Tibial artery (tissue), 4 donors: ENCODE measurements at places on chromosomes 6 and 20.

- H3K4me1 ChIP-seq = peaks cover 16% of the 10 kb centered on the region
- H3K36me3 ChIP-seq = no peaks in the 10 kb centered on the region
- no peaks in the 10 kb centered on the region for H3K27me3 ChIP-seq
These were observed 277.0 kb downstream of the CDKAL1 start for GRCh38 chr6:20811109-20811761.

- no peak overlapping the region for H3K27ac ChIP-seq
- no peaks in the 10 kb centered on the region for H3K4me1 ChIP-seq
- no peak for DNase-seq
- peaks cover 29% of the 10 kb centered on the region for H3K27me3 ChIP-seq
- H3K4me3 ChIP-seq = no peak overlapping the region
- no peaks in the 10 kb centered on the region for H3K36me3 ChIP-seq
These were observed 65.5 kb upstream of the BTN3A2 start for GRCh38 chr6:26299286-26300042.

GRCh38 chr6:71107911-71108420 is 151.1 kb upstream of the B3GAT2 start:
- peak overlapping the region; percentile 65 for H3K27ac ChIP-seq
- H3K36me3 ChIP-seq = no peaks in the 10 kb centered on the region
- peak overlapping the region; percentile 42 for H3K4me3 ChIP-seq

DNA sequence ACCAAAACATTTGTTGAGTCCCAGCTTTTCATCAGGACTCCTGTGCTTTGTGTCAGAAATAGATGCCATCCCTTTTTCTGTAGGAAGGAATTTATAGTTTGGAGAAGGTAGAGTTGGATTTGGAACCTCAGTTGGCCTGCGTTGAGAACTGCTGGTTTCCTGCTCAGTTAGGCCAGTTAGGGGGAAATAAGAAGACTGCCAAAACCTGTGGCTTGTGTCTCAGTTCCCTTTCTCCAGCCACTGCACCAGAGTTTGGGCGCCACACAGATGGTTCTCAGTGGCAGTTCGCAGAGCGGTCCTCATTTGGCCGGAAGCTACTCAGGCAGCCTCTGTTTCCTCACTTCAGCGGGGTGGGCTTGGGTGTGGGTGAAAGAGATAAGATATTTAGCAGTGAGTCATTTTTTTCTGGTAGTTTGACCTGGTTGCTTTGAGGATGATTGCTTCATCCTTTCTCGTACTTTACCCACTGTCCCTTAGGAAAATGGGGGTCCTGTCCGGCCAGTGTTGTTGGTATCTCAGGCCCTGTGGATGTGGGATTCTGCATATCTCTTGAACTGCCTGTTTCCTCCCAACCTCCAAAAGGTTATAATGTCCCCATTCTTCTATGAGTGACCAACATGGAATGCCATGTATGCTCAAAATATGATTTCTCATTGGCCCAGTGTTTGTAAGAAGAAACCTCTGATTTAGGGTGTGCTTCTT is 53.7 kb downstream of the JARID2 start:
- no peak overlapping the region for H3K4me3 ChIP-seq
- H3K27ac ChIP-seq = no peak overlapping the region
- H3K36me3 ChIP-seq = no peaks in the 10 kb centered on the region
- peaks cover 11% of the 10 kb centered on the region for H3K4me1 ChIP-seq

- peak; percentile 31 for DNase-seq
- H3K36me3 ChIP-seq = no peaks in the 10 kb centered on the region
- no peak overlapping the region for H3K4me3 ChIP-seq
- no peaks in the 10 kb centered on the region for H3K27me3 ChIP-seq
- no peak overlapping the region for H3K27ac ChIP-seq
- H3K4me1 ChIP-seq = no peaks in the 10 kb centered on the region
These were observed 111.2 kb upstream of the MMS22L start for GRCh38 chr6:97394160-97394748.

DNA sequence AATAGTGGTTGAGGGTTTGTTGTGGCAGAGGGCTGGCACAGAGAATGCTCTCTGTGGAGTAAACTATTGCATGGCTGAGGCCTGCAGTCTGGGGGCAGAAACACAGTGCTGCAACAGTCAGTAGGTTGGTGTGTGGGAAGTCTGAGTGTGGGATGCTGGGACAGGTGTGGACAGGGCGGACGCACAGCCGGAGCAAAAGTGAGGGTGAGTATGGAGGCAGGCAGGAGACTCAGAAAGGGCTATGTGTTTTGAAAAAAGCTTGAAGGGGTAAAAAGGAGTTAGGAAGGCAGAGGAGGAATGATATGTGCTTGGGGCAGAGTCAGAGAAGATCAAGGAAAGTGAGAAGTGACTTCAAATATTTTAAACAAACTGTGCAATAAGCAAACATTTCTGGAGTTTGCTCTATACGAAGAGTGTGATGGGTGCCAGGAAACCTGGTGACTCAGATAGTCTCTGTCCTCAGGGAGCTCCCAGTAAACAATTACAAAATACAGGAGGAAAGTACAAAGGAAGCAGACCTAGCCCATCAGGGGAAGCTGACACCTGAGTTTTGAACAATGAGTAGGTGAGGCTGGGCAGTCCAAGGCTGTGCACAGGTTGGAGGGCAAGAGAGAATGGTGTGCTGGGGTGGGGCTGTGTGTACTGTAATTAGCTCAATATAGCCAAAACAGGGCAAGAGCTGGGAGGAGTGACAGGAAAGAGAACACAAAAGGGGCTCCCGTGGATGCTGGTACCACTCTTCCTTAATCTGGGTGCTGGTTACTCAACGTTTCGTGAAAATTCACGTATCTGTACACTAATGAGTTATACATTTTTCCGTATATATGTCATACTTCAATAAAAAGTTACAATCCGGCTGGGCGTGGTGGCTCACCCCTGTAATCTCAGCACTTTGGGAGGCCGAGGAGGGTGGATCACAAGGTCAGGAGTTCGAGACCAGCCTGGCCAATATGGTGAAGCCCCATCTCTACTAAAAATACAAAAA is 55.2 kb downstream of the PIGU start:
- H3K27ac ChIP-seq = no peak overlapping the region
- no peaks in the 10 kb centered on the region for H3K36me3 ChIP-seq
- H3K4me3 ChIP-seq = no peak overlapping the region
- DNase-seq = no peak

- H3K36me3 ChIP-seq = no peaks in the 10 kb centered on the region
- no peaks in the 10 kb centered on the region for H3K27me3 ChIP-seq
- H3K4me1 ChIP-seq = no peaks in the 10 kb centered on the region
- H3K4me3 ChIP-seq = no peak overlapping the region
- no peak overlapping the region for H3K27ac ChIP-seq
These were observed 446.6 kb downstream of the GRIK2 start for GRCh38 chr6:101840100-101840499.

GRCh38 chr20:32112841-32113240 is 3.3 kb downstream of the TM9SF4 start:
- peak; percentile 59 for DNase-seq
- no peaks in the 10 kb centered on the region for H3K36me3 ChIP-seq
- H3K27me3 ChIP-seq = no peaks in the 10 kb centered on the region
- H3K27ac ChIP-seq = no peak overlapping the region
- peaks cover 9% of the 10 kb centered on the region for H3K4me1 ChIP-seq
- no peak overlapping the region for H3K4me3 ChIP-seq

- no peaks in the 10 kb centered on the region for H3K4me1 ChIP-seq
- no peaks in the 10 kb centered on the region for H3K36me3 ChIP-seq
- H3K27me3 ChIP-seq = peaks cover 22% of the 10 kb centered on the region
- no peak overlapping the region for H3K27ac ChIP-seq
- DNase-seq = no peak
These were observed 33.5 kb upstream of the FKBP1A start for GRCh38 chr20:1426231-1426849.

DNA sequence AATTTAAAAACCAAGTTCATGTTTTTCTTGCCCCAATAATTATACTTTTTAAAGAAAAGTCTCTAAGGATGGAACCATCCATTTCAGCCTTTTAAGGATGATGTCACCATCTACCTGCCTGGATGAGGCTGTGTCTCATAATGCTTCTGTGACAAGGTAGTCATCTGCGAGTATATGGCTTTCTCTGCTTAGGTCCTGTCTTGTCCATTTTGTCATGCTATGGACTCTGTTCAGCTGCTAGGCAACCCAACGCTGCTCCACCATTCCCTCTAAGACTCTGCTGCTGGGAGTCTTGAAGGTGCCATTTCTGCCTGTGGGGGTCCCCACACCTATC is 459.8 kb upstream of the RUNX2 start:
- no peaks in the 10 kb centered on the region for H3K36me3 ChIP-seq
- no peak overlapping the region for H3K4me3 ChIP-seq
- H3K27ac ChIP-seq = no peak overlapping the region
- DNase-seq = no peak
- no peaks in the 10 kb centered on the region for H3K27me3 ChIP-seq

GRCh38 chr6:5351552-5352210 is 90.4 kb downstream of the FARS2 start:
- no peak for DNase-seq
- H3K4me1 ChIP-seq = no peaks in the 10 kb centered on the region
- no peaks in the 10 kb centered on the region for H3K27me3 ChIP-seq
- no peak overlapping the region for H3K27ac ChIP-seq

DNA sequence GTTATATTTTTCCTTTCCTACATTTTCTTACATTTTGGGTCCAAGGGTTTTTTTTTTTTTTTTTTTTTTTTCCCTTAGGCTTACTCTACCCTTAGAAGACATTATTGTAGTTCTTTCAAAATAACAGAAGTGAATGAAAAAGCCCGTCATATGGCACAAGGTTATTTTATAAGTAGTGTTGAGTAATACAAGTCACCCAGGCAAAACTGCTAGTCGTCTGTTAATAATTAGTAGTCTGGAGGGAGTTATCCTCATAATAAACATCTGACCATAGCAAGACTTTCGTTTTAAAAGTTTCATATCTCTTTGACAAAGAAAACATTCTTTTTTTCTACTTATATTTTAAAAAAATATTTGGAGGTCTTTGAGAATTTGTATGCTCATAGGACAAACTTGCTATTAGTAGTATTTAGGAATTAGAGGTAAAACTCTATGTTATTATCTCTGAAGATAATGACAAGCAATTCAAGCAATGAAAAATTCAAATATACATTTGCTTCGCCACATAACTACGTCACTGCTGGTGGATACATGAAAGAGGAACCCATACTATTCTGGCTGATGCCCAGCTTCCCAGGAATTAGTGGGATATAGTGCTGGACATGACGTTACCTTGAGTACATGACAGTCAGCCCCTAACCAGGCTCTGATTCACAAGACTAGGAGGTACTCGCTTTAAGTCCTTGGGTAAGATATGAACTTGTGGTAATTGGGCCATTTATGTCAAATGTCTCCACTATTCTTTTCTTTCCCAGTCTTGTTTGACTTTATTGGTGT is 532.8 kb downstream of the GRIK2 start:
- no peaks in the 10 kb centered on the region for H3K36me3 ChIP-seq
- H3K27me3 ChIP-seq = no peaks in the 10 kb centered on the region
- no peak for DNase-seq
- no peak overlapping the region for H3K4me3 ChIP-seq
- no peaks in the 10 kb centered on the region for H3K4me1 ChIP-seq
- H3K27ac ChIP-seq = no peak overlapping the region

GRCh38 chr6:166469426-166469961 is 86.8 kb upstream of the MPC1 start:
- H3K4me3 ChIP-seq = no peak overlapping the region
- H3K36me3 ChIP-seq = peaks cover 29% of the 10 kb centered on the region
- no peak overlapping the region for H3K27ac ChIP-seq
- DNase-seq = peak; percentile 38

DNA sequence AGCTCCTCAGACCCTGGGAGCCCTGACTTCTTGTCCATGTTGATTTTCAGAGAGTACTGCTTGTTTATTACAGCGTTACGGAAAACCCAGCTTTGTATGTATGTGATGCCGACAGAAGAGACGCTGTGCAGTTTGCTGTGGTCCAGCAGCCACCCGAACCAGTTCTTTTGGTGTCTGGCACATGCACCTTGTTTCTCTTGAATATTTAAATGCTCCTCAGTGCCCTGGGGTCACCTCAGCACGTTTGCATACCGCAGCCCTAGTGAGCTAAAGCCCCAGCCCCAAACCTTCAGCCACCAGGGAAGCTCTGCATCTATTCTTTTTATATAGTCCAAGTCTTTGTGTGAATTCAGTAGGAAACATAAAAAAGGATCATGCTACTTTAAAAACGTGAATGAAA is 39.9 kb downstream of the AFDN start:
- H3K4me1 ChIP-seq = no peaks in the 10 kb centered on the region
- H3K27ac ChIP-seq = no peak overlapping the region
- DNase-seq = no peak
- no peaks in the 10 kb centered on the region for H3K27me3 ChIP-seq

- H3K4me1 ChIP-seq = peaks cover 9% of the 10 kb centered on the region
- no peak for DNase-seq
- H3K36me3 ChIP-seq = no peaks in the 10 kb centered on the region
- peaks cover 5% of the 10 kb centered on the region for H3K27me3 ChIP-seq
- no peak overlapping the region for H3K27ac ChIP-seq
- H3K4me3 ChIP-seq = no peak overlapping the region
These were observed 6.7 kb downstream of the OPN5 start for GRCh38 chr6:47788498-47788884.

DNA sequence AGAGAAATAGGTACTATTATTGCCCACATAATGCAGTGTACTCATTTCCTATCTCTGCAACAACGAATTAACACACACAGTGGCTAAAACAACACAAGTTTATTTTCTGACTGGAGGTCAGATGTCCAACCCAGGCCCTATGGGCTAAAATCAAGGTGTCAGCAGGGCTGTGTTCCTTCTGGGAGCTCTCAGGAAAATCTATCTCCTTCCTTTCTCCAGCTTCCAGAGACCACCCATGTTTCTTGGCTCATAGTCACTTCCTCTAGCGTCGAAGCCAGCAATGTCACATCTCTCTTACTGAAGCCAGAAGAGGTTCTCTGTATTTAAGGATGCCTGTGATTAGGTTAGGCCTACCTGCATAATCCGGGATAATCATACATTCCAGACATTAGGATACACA is 60.9 kb upstream of the TOP1 start:
- H3K27ac ChIP-seq = no peak overlapping the region
- no peaks in the 10 kb centered on the region for H3K36me3 ChIP-seq
- no peak for DNase-seq
- no peaks in the 10 kb centered on the region for H3K4me1 ChIP-seq
- H3K4me3 ChIP-seq = no peak overlapping the region
- no peaks in the 10 kb centered on the region for H3K27me3 ChIP-seq

GRCh38 chr6:39128106-39128505 is 13.1 kb upstream of the SAYSD1 start:
- H3K27ac ChIP-seq = no peak overlapping the region
- no peaks in the 10 kb centered on the region for H3K4me1 ChIP-seq
- H3K36me3 ChIP-seq = no peaks in the 10 kb centered on the region
- DNase-seq = no peak

GRCh38 chr20:37755665-37756064 is 61.8 kb downstream of the CTNNBL1 start:
- peaks cover 21% of the 10 kb centered on the region for H3K36me3 ChIP-seq
- H3K4me3 ChIP-seq = no peak overlapping the region
- no peaks in the 10 kb centered on the region for H3K27me3 ChIP-seq
- H3K4me1 ChIP-seq = no peaks in the 10 kb centered on the region

- no peaks in the 10 kb centered on the region for H3K4me1 ChIP-seq
- H3K36me3 ChIP-seq = no peaks in the 10 kb centered on the region
- H3K27me3 ChIP-seq = no peaks in the 10 kb centered on the region
- H3K4me3 ChIP-seq = no peak overlapping the region
- no peak for DNase-seq
These were observed 509.9 kb upstream of the POU3F2 start for GRCh38 chr6:98324446-98324845.

- H3K27me3 ChIP-seq = peaks cover 6% of the 10 kb centered on the region
- H3K27ac ChIP-seq = no peak overlapping the region
- H3K4me1 ChIP-seq = no peaks in the 10 kb centered on the region
These were observed 493 bp downstream of the CD83 start for GRCh38 chr6:14118091-14118439.

- no peak for DNase-seq
- no peaks in the 10 kb centered on the region for H3K4me1 ChIP-seq
- no peaks in the 10 kb centered on the region for H3K27me3 ChIP-seq
- H3K4me3 ChIP-seq = no peak overlapping the region
These were observed 13.2 kb upstream of the MAP3K4 start for GRCh38 chr6:160978141-160978901.
